CD8-positive, alpha-beta T cell (primary cell): ENCODE measurements at places on chromosomes 12 and 14.

GRCh38 chr12:54148560-54149429, 40.0 kb downstream of the SMUG1 start:
- no peak for DNase-seq

GRCh38 chr12:85310456-85311076, 30.5 kb downstream of the ALX1 start:
- no peak for DNase-seq

- DNase-seq: no peak
Observed at GRCh38 chr14:70009961-70010360, 130.7 kb downstream of the SMOC1 start.

- DNase-seq: no peak
Observed at GRCh38 chr12:45468751-45469615, 253.1 kb downstream of the ANO6 start.

GRCh38 chr14:24256960-24257359, 6.0 kb downstream of the TGM1 start:
- DNase-seq: no peak

GRCh38 chr14:61003571-61003970, 22.5 kb downstream of the SLC38A6 start:
- no peak for DNase-seq

- DNase-seq: no peak
Observed at GRCh38 chr12:109255377-109255776, 53.7 kb downstream of the FOXN4 start.

DNA sequence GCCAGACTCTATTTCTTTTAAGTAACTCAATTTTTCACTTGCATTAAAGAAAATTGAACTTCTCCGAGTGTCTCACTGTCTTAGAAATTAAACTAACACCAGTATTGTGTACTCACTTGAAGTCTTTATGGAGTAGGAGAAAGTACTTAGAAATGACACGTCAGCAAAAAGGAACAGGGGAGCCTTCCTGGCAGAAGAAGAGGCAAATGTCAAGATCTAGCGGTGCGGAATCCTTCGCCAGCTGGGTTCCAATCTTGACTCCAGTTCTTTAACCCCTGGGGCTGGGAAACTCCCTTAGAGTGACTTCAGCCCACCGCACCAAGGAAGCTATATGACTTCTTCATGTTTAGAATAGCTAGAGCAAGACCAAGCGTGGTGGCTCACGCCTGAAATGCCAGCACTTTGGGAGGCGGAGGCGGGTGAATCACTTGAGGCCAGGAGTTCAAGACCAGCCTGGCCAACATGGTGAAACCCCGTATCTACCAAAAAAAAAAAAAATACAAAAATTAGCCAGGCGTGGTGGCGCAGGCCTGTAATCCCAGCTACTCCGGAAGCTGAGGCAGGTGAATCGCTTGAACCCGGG, 34.4 kb downstream of the WBP11 start:
- DNase-seq: no peak

- DNase-seq: no peak
Observed at GRCh38 chr12:100795174-100795799, 711 bp downstream of the ANO4 start.
